ENCODE measurements at places on chromosomes 1 and 21.

DNA sequence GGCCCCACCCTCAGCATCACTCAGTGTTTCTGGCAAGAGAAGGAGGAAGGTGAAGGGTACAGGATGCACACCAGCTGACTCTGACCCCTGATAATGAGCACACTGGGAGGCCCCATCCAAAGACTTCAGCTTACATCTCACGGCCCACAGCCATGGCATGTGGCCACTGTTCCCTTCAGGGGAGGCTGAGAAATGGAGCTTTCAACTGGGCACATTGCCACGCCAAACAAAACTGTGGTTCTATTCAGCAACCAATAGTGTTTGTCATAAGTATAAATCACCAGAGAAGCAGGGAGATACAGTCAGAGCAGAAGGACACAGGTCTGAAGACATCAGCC lies 12.7 kb upstream of the TRAF3IP3 start:
- DNase-seq, result no peak

GRCh38 chr1:225878282-225878681 lies 3.9 kb downstream of the TMEM63A start:
- no peak for DNase-seq

GRCh38 chr1:6259491-6260362 lies 1.2 kb downstream of the GPR153 start:
- DNase-seq, result peak; percentile 79

DNA sequence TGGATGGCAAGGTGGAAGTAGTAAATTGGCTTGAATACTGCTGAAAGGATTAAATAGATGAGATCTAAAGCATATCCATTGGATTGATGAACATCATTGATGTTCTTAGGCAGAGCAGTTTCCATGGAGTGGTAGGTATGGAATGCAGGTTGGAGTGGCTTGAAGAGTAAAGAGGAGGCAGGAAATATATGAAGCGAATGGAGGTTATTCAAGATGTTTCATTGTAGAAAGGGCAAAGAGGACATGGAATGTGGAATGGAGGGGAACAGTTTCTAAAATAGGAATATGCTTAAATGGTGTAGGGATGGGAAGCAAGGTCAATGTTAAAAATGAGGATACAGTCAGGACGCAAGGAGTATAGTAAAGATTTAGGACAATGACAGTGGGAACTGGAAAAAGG lies 6.1 kb downstream of the OSBPL9 start:
- no peak for DNase-seq

DNA sequence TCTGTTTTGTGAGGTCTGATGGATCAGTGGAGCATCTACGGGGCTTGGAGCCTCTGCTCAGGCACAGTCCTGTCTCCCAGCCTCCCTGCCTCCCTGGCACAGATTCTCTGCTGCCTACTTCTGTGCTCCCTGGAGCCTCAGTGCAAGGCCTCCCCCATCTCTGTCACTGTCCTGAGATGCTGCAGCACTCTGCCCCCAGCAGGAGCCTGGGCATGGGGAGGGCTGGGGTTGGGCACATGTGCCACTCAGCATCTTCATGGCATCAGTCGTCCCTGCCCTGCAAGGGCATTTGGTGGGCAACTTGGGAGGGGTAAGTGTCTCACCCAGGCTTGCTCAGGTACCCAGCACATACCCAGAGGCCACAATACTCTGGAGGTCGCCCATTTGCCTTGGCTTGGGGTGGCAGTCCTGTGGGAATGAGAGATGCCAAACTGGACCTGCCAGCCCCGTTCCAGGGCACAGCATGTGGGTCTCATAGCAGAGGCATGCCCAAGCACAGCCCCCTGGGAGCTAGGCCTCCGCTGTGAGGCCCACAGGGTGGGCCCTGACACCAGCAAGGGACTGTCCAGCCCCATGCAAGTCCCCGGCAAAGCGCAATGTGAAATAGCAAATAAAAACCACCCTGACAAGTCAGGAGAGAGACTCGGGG lies 28.7 kb downstream of the PADI3 start:
- no peak for DNase-seq

DNA sequence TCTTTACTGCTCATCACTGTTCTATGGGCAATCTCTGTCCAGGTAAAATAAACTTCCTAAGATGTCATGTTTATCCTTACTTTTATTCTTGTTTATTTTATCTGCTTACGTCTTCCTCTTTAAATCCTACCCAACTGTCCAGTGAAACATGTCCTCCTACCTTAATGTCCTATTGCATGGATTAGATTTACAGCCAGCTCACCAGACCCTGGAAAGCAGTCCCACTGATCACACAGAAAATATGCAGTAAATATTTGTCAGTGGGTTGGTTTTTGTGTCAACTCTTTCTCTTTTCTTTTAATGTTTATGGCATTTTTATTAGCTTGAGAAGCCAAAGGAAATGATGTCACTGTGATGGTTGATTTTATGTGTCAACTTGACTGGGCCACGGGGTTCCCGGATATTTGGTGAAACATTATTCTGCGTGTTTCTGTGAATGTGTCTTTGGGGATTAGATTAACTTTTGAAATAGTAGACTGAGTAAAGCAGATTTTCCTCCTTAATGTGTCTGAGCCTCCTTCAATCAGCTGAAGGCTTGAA lies 258.3 kb downstream of the SRGAP2C start:
- no peak for DNase-seq

DNA sequence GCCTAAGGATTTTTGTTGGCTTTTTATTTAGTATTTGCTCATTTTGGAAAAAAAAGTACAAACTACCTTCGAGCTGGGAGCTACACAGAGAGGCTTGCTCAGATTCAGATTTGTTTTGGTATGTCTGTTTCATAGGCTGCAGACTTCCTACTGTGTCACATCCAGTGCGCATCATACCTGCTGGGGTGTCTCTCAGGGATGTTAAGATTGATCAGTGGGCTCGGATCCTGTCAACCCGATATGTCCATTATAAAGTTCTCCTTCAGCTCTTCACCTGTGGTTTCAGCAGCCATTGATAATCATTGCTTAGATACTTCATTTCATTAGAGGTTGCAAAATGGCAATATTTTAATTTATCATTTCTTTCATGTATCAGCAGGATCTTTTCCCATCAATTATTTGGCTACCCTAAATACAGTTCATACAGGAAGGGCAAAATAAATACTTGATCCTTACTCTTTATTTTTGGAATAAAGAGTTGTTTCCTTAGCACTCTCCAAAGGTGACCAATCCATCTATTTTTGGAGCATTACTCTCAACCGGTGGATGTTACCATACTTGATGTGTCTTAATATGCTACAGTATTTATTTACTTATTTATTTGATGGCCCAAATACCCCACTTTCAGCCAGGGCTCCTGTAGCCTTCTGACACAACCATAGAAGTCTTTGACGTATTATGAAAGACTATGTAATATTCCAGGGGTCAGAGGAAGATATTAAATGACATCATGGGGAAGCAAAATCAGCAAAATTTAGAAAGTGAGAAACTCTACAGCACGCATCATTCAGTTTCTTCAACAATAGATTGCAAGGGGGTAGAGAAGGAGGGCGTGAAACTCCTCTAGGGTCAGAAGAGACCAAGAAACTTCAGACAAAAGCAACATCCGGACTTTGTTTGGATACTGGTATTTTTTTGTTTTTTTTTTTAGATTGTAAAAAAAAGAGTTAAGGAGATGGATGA lies 55.3 kb upstream of the HNRNPU start:
- DNase-seq, result no peak

DNA sequence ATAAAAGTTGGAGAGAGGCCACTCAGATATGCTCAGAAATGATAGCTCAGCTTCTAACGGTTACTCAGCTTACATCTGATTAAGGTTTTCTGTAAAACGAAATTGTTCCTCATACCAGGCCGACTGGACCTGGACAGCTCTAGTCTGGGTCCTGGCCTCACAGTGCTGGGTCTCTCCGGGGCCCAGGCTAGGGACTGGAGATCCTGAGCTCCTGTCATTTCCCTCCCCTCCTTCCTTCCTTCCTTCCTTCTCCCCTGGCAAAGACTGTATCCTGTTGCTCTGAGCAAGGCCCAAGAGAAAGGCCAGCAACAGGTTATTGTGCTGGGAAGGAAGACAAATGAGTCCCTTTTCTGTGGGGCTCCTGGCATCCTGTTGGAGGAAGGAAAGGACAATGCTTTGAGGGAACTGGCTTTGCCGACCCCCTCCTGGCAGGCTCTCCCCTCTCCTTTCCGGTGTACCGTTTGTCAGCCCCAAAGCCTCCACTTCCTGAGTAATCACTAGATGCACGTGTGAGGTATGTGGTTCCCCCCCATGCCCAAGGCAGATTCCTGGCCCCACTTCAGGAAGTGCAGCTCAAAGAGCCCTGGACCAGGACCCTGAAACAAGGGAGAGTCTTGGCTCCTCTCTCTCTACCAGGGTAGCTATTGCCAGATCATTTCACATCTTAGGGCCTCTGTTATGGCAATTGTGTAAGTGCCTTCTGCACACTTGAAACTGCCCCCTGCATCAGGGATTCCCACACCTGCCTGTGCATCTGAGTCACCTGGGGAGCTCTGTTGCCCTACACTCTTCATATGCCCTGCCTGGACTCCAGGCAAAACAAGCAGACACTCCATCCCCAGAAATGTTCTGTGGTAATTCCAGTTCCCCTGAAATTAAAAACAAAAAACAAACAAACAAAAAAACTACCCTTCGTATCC lies 212.7 kb upstream of the FGGY start:
- DNase-seq, result peak; percentile 49

DNA sequence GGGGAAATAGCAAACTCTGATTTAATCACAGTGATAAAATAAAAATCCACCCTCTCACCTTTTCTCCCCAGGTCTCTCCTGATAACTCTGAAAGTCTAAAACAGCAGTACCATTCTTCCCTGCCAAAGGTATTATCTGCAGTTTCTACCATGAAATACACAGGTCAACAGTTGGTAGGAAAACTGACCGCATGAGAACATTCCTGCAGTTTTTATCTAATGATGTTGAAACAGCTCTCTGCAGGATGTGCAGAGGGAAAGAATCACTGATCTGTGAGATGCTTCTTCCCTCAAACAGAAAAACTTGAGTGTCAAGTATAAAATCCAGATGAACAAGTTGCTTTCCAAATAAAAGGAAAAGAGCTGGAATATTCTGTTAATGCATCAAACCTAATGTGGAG lies 39.1 kb downstream of the KCNJ6 start:
- DNase-seq, result no peak

- no peak for DNase-seq
Measured at GRCh38 chr1:171674431-171675405, 22.2 kb upstream of the MYOC start.

DNA sequence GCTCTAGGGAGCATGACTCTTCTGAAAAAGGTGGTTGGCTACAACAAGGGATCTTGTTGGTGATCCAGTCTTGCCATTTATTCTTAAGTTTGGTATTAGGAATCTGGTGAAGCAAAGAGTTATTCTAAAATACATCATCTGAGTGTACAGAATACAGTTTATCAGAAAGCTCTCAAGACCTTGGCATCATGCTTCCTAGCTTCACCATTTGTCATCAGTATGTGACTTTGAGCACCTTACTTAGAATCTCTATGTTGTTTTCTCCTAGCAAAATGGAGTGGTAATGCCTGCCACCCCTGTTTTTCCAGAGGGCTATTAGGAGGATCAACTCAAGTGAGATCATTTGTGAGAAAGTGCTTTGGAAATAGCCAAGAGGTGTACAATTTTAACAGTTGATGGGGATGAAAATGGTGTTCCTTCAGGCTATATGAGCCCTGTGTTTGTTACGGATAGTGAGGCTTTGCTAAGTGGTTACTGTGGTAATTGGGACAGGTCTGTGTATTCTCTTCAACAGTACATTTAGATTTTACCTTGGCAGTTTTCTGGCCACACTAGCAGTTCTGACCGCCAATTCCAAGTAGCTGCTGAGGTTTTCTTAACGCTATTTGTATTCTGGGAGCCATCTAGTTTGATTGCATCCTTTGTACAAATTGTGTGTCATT lies 120.5 kb downstream of the DISP1 start:
- no peak for DNase-seq
